ENCODE measurements at places on chromosomes 5 and 9.

DNA sequence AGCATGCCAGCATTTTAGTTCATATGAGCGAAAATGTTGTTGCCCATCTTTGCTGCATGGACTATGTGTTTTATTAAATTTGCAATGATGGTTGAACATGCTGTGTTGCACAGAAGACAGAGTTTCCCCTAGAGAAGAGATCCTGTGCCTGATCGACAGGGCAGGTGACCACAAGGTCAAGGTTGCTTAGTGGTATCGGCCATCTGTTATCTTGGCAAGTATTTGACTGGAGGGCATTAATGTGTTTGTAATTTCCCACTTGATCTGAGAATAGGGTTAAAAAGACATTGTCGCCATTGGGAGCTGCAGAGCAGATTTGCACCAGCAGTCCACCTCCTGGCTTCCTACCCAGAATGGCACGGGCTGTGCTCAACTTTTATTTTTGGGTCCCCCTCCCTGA, 1523.6 kb upstream of the WWC1 start:
- no peak for DNase-seq

GRCh38 chr5:26231316-26231715, 807.1 kb downstream of the CDH9 start:
- DNase-seq, result no peak

- no peak for DNase-seq
Measured at GRCh38 chr9:86075132-86076109, 23.9 kb downstream of the GOLM1 start.

GRCh38 chr5:142630927-142631539, 54.9 kb downstream of the FGF1 start:
- DNase-seq, result no peak

DNA sequence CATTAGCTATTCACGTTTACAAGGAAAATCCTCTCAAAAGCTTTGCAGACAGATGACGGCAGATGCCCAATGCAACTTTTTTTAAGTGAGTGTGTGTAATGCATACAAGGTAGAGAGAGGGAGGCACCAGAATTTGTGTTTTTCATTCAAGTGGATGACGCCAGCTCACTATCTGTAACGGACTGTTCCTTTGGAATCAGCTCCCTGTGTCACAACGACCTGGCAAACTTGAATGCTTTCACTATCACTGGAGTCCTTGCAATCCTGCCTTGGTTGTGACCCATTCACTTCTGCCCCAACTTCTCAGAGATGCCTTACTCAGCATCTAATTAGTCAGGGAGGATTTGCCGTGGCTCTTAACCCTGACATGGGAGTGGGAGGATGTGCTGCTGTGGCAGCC, 148.5 kb downstream of the BNC2 start:
- DNase-seq, result no peak

DNA sequence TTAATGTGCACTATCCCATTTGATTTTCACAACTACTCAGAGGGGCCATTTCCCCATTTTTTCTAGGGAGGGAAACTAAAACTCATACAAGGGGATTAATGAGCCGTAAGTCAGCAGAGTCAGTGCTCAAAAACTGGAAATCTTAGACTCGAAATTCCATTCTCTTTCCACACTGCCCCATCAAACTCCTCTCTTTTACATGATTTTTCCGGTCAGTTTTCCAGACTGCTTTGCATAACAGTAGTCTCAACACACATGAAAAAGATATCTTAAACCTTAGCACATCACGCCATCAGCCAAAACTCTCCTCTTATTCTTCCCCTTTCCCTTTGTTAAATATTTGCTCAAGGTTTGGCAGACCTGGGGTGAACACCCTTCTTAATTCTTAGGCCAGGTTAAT, 332.0 kb downstream of the RFX3 start:
- no peak for DNase-seq

- peak; percentile 54 for DNase-seq
Measured at GRCh38 chr5:59036274-59036961, 453.5 kb downstream of the RAB3C start.

- DNase-seq, result no peak
Measured at GRCh38 chr9:131731644-131732043, 8.2 kb downstream of the RAPGEF1 start.

DNA sequence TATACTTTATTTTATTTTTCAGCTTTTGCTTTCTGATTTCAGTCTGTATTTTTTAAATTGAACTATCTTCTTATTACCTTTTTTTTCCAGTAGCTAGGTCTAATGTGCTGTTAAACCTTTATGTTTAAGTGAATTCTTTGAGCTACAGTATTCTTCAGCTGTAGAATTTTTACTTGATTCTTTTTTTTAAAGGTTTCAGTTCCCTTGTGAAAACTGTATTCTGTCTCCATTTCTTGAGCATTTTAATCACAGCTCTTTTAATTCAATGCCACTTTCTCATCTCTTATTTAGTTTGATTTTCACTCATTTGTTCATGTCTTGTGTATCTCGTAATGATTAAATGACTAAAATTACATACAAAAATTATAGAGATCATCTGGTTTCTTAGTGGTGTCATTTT, 233.8 kb downstream of the MTRR start:
- no peak for DNase-seq

DNA sequence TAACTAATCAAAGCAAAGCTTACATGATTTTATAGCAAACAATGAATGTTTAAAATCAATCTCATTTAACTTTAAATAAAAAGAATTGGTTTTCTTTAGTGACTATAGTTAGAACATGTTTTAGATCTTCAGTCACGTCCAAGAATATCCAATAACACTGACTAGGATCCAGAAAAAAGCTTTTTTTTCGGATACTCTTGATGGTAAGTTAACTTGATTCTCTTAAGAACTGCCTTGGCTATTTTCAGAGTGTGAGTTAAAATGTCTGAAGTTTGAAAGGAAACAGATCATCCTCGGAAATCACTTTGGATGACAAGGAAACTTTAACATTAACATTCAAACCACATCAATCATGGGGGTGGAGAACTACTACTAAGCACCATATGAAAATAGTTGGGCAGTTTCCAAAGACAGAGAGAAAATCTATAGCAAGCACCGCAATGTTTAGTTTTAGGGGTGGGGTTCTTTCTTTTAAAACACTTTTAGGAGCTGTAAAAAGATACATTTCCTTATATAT, 83.7 kb upstream of the SLC27A6 start:
- no peak for DNase-seq

DNA sequence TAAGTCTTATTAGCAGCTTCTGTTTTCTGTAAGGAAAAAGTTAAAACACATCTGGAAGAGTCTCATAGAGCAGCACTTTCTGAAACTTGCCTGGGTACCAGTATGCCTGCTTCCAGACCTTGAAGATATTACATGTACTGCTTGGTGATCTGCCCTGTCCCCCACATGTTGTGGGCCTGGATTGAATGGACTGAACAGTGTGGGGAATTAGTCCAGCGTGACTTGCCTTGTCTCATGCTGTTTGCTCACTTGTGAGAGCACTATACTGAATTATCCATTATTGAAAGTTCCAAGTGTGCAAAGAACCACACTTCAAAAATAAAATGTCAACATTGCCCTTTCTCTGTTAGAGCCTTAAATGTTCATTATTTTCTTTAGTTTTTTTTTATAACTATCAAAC, 8.9 kb downstream of the CTNNA1 start:
- DNase-seq, result no peak

- no peak for DNase-seq
Measured at GRCh38 chr5:88081877-88082276, 186.8 kb downstream of the TMEM161B start.

- no peak for DNase-seq
Measured at GRCh38 chr9:136799079-136799853, 3.1 kb downstream of the CCDC183 start.

DNA sequence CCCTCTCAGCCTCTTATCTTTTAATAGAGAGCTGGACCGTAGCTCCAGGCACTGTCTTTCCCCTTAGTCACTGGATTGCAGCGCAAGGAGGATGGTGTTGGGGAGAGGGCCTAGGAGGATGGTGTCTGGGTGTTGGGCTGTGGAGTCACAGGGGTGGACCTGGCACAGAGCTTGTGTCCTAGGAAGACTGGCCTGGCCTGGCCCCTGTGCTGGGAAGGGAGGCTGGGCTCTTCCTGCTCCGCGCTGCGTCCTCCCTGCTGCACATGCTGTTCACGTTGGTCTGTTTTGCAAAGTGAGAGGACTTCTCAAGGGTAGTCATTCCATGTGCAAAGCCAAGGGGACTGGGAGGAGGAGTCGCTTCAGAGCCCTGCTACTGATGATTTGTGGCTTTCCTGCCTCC, 123.9 kb downstream of the EHMT1 start:
- DNase-seq, result no peak

GRCh38 chr5:56097055-56097454, 102.3 kb upstream of the IL6ST start:
- DNase-seq, result no peak

- DNase-seq, result no peak
Measured at GRCh38 chr9:70229579-70229978, 29.2 kb upstream of the SMC5 start.

GRCh38 chr5:153489611-153490010, 859 bp upstream of the GRIA1 start:
- no peak for DNase-seq

DNA sequence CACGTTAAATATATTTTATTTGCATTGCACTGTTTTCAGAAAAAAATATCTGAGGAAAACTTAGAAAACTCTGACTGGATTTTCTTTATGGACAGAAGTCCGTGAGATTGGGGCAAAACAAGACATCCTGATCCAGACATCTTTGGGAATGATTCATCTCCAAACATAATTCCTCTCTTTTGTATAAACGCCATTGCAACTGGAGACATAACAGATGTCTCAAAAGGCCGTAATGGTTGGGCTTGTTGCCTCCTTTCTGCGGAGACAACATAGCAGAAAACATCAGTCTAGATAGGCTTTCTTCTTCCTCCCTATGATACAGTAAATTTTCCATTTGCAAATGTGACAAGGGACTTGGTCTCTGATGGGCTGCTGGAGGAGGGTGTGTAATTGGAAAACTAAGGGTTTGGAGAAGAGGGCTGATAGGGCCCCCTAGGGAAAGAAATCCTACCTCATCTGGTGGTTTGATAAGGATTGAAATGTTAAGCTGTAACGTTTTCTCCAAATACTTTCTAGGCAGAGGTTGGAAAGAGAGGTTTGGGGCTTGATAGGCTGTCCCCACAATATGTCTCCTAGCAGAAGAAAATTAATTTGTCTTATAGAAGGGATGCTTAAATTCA, 631.5 kb upstream of the ST8SIA4 start:
- DNase-seq, result no peak

- DNase-seq, result no peak
Measured at GRCh38 chr5:143562935-143563334, 159.4 kb upstream of the NR3C1 start.

Measured in Panc1 (cell line).